ENCODE measurements at places on chromosomes 2 and 18.
A peak's percentile ranks its signal among the peaks of the same experiment; 100 is the strongest.

DNA sequence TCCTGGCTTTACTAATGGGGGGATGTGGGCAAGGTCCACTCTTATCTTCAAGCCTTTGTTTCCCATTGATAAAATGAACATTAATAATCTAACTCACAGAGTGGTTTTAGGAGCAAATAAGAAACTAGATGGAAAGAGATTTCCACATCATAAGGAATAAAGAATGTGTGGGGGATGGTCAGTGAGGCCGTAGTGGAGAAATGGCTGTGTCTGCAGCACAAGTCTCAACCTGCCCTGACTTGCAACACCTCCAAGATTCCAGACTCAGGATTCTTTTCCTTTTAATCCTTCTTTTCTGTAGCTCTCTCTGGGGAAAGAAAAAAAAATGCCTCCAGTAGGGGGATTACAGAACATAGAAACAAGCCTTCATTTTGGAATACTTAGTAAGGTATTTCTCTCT is 124.2 kb upstream of the MEX3C start:
- no peaks in the 10 kb centered on the region for H3K36me3 ChIP-seq
- H3K4me1 ChIP-seq, result no peaks in the 10 kb centered on the region
- peaks cover 11% of the 10 kb centered on the region for H3K27me3 ChIP-seq
- H3K27ac ChIP-seq, result no peak overlapping the region
- DNase-seq, result no peak
- H3K4me3 ChIP-seq, result no peak overlapping the region

GRCh38 chr2:197033222-197033621 is 106.7 kb upstream of the PGAP1 start:
- H3K27me3 ChIP-seq, result no peaks in the 10 kb centered on the region
- no peak overlapping the region for H3K4me3 ChIP-seq
- peak overlapping the region; percentile 18 for H3K27ac ChIP-seq
- no peak for DNase-seq
- peaks cover 50% of the 10 kb centered on the region for H3K4me1 ChIP-seq

GRCh38 chr2:60064687-60065389 is 488.6 kb downstream of the BCL11A start:
- no peaks in the 10 kb centered on the region for H3K36me3 ChIP-seq
- no peaks in the 10 kb centered on the region for H3K4me1 ChIP-seq
- no peak for DNase-seq
- H3K4me3 ChIP-seq, result no peak overlapping the region

DNA sequence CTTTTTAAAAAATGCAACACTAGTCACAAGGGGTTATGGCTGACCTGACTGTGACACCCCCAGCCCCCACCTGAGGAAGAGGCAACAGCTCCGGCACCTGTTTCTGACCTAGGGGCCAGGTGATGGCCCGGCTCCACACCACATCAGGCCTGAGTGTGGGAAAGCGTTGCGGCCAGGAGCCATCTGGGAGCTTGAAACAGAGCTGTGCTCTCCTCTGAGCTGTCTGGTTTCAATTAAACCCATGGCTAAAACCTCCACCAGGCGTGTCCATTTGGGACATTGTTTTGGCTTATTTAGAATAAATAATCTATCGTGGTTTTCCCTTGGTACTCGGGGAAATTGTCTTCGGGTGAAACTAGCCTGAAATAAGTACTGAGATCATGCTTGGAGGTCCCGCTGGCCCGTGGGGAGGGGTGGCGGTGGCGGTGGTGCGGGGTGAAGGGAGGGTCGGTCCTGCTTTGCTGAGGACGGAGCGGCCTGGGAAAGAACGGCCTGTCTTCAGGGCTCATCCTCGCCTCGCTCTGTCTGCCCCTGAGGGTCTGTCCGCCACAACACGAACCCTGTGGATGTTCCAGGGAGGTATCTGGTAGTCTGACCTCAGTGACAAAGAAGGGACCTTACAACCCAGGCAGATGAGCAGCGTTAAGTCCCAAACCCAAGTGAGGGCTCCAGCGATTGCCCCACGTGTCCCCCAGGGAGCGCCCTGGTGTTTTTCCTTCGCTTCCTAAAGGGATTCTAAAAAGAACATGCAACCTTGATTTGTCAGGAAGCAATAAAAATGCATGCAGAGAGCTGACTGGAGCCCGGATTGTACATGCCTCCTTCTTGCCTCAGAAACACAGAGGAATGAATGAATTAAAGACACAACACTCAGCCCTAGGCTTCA is 58.7 kb downstream of the IL1RL2 start:
- no peak overlapping the region for H3K27ac ChIP-seq
- H3K4me3 ChIP-seq, result no peak overlapping the region
- H3K36me3 ChIP-seq, result no peaks in the 10 kb centered on the region
- H3K4me1 ChIP-seq, result peaks cover 7% of the 10 kb centered on the region

GRCh38 chr2:12910431-12910830 is 193.7 kb downstream of the TRIB2 start:
- no peak overlapping the region for H3K27ac ChIP-seq
- no peaks in the 10 kb centered on the region for H3K4me1 ChIP-seq
- DNase-seq, result no peak
- no peaks in the 10 kb centered on the region for H3K36me3 ChIP-seq
- H3K27me3 ChIP-seq, result peaks cover 4% of the 10 kb centered on the region

All from activated naive CD4-positive, alpha-beta T cell treated with anti-CD3 and anti-CD28 coated beads for 36 hours (primary cell).